ENCODE measurements at places on chromosomes 4 and X.

- no peak for DNase-seq
These were observed 7.0 kb downstream of the HERC3 start for GRCh38 chr4:88599298-88599697.

DNA sequence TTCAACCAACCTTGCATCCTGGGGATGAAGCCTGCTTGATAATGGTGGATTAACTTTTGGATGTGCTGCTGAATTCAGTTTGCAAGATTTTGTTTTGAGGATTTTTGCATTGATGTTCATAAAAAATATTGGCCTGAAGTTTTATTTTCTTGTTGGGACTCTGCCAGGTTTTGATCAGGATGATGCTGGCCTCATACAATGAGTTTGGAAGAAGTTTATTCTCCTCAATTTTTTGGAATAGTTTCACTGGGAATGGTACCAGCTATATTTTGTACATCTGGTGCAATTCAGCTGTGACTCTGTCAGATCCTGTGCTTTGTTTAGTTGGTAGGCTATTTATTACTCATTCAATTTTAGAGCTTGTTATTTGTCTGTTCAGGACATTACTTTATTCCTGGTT is 340.3 kb upstream of the TRAM1L1 start:
- DNase-seq, result no peak

GRCh38 chr4:40395908-40396793 is 61.0 kb downstream of the CHRNA9 start:
- no peak for DNase-seq

GRCh38 chr4:42610941-42611340 is 46.0 kb downstream of the ATP8A1 start:
- no peak for DNase-seq

GRCh38 chrX:65688403-65688871 is 21.0 kb downstream of the MSN start:
- no peak for DNase-seq

Measured in ecto neural progenitor cell (in vitro differentiated cells).